ENCODE measurements at places on chromosomes 1 and 21.

DNA sequence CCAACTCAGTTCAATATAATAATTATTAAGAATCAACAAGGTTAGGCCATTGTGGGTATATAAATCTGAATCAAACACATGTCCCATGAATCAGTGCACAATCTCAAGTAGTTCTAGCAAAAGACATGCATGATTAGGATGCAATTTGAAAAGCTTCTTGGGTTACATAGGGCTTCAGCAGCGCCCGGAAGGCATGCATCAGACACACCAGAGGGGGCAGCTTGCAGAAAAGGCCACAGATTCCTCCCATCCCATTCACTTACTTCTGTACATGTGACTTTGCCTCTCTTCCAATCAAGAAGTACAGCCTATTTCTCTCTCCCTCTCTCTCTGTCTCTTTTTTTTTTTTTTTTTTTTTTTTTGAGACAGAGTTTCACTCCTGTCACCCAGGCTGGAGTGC lies 91.8 kb downstream of the KCNN3 start:
- no peak for DNase-seq

DNA sequence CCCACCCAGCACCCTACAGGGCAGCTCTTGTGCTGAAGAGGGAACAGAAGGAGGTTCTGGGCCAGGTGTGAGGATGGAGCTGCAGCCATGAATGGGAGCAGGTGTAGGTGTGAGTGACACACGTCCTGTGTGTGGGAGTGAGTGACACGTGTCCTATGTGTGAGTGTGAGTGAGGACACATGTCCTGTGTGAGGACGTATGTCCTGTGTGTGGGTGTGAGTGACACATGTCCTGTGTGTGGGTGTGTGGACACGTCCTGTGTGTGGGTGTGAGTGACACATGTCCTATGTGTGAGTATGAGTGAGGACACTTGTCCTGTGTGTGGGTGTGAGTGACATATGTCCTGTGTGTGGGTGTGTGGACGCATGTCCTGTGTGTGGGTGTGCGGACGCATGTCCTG lies 26.4 kb downstream of the MEGF6 start:
- no peak for DNase-seq

- DNase-seq: no peak
Observed at GRCh38 chr1:3618531-3618880, 6.3 kb upstream of the TPRG1L start.

DNA sequence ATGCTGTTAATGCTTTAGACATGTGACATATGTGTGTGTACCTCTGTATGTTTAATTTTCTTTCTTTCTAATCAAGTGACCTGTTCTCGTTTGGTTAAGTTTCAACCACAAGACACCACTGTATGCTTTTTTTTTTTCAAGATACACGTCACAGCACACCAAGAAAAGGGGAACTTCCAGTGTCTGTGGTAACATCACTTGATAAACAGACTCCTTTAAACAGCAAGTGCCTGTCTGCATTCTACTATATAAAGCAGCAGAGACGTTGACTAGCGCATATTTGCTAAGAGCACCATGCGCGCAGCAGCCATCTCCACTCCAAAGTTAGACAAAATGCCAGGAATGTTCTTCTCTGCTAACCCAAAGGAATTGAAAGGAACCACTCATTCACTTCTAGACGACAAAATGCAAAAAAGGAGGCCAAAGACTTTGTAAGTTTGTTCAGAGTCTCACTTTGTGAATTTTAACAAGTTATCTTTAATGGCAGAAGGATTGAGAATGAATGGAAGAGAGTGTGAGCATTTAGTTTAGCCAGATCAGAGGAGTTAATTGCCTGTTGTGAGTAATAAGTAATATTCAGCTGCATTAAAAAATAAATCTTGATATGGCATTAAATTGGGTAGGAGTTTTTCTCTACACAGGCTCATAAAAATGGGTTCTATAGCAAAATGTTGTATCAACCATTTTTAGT lies at the start of gene RGS1:
RGS1 (plus strand) TSS at position 275 of the 691 bp plus-strand sequence; CDS start at position 295, 20 bp downstream.
- DNase-seq: no peak

- DNase-seq: no peak
Observed at GRCh38 chr1:185803241-185803640, 69.0 kb downstream of the HMCN1 start.

DNA sequence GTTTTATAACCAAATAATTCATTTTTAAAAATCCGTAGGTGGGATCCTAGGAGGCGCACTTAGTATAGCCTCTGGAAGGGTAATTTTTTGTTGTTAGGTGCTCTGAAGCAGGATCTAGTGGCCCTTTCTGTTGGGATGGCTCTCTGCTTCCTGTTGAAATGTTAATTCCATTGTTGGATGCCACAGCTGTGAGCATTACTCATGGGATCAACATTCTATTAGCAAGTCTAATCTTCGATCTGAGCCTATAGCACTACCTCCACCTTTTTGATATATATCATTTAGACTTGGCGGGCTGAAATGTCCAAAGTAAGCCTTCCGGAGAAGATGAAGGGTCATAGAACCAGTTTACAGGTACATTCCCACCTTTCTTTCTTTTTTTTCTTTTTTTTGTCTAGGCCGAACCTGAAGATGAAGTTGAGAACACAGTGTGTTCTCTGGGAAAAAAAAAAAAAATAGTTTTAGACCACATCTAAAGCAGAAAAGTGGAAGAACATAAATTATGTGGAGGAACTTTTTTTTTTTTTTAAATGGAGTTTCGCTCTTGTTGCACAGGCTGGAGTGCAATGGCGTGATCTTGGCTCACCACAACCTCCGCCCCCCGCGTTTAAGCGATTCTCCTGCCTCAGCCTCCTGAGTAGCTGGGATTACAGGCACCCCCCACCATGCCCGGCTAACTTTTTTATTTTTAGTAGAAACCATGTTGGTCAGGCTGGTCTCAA lies 1.4 kb downstream of the CXADR start:
- DNase-seq: no peak

GRCh38 chr1:87115317-87115890 lies 201.0 kb downstream of the HS2ST1 start:
- no peak for DNase-seq

- DNase-seq: no peak
Observed at GRCh38 chr1:28796352-28797211, 15.4 kb upstream of the OPRD1 start.

- DNase-seq: no peak
Observed at GRCh38 chr1:91851130-91852010, 34.6 kb downstream of the TGFBR3 start.

DNA sequence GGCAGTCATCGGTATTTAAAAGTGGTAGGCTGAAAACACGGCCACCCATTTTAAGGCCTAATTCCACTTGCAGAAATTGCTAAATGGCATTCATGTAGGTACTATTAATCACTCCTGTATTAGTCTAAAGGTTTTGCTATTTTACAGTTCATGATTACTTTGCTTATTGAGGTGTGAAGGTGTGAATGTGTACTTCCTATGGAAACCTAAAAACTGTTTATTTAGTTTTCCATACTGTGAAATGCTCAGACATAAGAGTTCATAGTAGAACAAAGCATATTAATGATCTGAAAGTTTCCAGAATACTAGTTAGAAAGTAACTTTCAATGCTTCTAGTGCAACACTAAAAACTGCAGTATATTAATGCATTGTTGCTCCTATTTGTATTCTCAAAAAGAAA lies 69.8 kb downstream of the ITGB3BP start:
- no peak for DNase-seq

DNA sequence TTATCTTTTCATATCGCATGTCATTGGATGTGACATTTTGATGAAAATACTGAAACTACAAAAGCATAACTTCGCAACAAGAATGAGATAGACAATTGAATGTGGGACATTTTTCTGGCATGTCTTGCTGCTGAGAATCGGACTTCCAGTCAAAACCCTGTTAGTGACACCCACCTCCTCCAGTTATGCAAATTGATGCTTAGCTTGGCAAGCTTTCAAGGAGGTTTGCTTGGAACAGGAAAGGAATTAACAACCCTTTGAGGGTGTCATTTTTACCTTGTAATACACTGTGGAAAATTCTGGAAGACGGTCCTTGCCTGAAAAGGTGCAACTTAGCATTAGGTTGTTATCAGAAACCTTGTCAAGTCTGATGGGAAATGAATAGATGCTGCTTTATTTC lies 38.8 kb upstream of the FAM3B start:
- DNase-seq: no peak

DNA sequence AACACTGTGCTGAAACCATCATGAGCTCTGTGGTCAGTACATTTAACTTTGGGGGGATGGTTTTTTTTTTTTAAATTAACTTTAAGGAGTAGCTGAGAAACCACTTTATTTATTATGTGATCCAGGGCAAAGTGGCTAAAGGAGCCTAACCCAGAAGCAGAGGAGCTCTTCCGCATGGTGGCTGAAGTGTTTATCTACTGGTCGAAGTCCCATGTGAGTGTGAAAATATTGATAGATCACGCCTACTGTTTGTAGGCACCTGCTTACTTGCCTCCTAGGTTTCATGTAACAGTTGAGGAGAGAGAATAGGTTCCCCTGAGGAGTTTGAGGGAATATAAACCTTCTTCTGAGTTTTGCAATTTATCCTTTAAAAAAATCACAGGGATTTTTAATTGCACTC lies 181.4 kb downstream of the ZP4 start:
- no peak for DNase-seq

GRCh38 chr1:107149946-107150345 lies 9.1 kb downstream of the NTNG1 start:
- DNase-seq: no peak

- no peak for DNase-seq
Observed at GRCh38 chr1:207026104-207026534, 6.4 kb downstream of the C1orf116 start.

GRCh38 chr1:10648689-10649516 lies 147.5 kb downstream of the CASZ1 start:
- DNase-seq: no peak

GRCh38 chr21:40051801-40052200 lies 184.6 kb downstream of the PCP4 start:
- no peak for DNase-seq

DNA sequence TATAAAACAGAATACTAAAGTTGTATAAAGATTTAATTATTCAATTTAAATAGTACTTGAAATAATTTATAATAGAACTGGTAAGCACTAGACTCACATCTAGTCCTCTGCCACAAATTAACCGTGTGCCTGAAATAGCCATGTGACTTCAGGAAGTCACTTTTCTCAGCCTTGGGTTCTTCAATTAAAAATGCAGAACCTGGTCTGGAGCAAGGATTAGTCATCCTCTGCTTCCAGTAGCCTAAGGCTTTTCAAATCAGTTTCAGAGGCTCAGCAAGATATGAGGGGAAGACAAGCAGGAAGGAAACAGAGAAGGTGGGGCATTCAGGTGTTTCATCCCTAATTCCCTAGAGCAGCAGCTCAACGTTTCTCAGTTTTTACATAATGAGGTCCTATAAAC lies 23.0 kb downstream of the DPH5 start:
- DNase-seq: no peak

Measured in cortex of kidney (tissue), 1 donor.